ENCODE measurements at places on chromosomes 13 and 19.

- H3K27me3 ChIP-seq, result no peaks in the 10 kb centered on the region
- no peak overlapping the region for H3K27ac ChIP-seq
- no peak for DNase-seq
- no peaks in the 10 kb centered on the region for H3K36me3 ChIP-seq
Observed at GRCh38 chr13:22286338-22286737, 615.5 kb downstream of the FGF9 start.

DNA sequence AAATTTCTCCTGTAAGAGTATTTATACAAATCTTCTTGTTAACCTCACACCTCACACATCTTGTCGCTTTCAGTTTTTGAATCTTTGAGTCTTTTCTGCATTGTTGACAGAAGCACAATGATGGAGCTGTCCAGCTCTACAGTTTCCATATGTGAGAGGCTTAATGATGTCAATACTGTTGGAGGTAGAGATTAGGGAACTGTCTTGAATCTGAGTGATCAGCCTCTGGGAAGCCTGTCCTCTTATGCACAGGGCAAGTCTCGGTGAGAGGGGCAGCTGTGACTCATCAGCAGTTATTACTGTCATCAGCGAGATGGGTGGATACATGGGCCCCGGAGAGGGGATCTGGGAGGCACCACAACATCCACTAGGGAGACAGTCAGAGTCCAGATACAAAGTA is 4.6 kb upstream of the ITGBL1 start:
- no peak overlapping the region for H3K27ac ChIP-seq
- H3K27me3 ChIP-seq, result no peaks in the 10 kb centered on the region
- H3K36me3 ChIP-seq, result no peaks in the 10 kb centered on the region
- no peaks in the 10 kb centered on the region for H3K4me1 ChIP-seq
- no peak overlapping the region for H3K4me3 ChIP-seq

- H3K4me1 ChIP-seq, result no peaks in the 10 kb centered on the region
- no peaks in the 10 kb centered on the region for H3K27me3 ChIP-seq
- no peaks in the 10 kb centered on the region for H3K36me3 ChIP-seq
- no peak overlapping the region for H3K4me3 ChIP-seq
- DNase-seq, result no peak
- no peak overlapping the region for H3K27ac ChIP-seq
Observed at GRCh38 chr13:38635030-38635429, 51.8 kb upstream of the FREM2 start.

- peaks cover 81% of the 10 kb centered on the region for H3K27me3 ChIP-seq
- no peak for DNase-seq
- peaks cover 45% of the 10 kb centered on the region for H3K4me1 ChIP-seq
- H3K4me3 ChIP-seq, result no peak overlapping the region
Observed at GRCh38 chr13:112105244-112105681, 38.3 kb downstream of the SOX1 start.

GRCh38 chr13:113724780-113725315 is 34.2 kb upstream of the TMEM255B start:
- peak overlapping the region; percentile 82 for H3K27ac ChIP-seq
- DNase-seq, result no peak
- no peaks in the 10 kb centered on the region for H3K36me3 ChIP-seq
- peak overlapping the region; percentile 58 for H3K4me3 ChIP-seq

- peaks cover 64% of the 10 kb centered on the region for H3K4me1 ChIP-seq
- peak overlapping the region; percentile 54 for H3K4me3 ChIP-seq
- DNase-seq, result no peak
Observed at GRCh38 chr19:678791-679388, 2.7 kb downstream of the FSTL3 start.

DNA sequence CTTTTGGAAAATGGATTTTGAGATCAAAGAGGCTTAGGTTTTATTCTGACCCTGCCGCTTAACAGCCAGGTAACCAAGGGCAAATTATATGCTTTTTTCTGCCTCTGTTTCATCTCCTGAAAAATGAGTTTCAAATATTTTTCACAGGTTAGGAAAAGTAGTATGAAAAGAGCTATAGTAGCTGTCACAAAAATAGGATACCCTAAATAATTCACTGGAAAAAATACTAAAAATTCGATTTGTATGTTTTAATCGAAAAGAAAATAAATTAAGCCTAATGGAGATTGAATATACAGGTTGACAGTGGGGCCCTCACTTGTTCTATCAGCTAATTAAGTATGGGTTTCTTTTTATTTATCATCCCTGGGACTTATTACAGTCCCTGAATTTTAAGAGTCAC is 58.3 kb downstream of the RNF6 start:
- no peaks in the 10 kb centered on the region for H3K4me1 ChIP-seq
- H3K36me3 ChIP-seq, result no peaks in the 10 kb centered on the region
- no peak overlapping the region for H3K4me3 ChIP-seq
- H3K27ac ChIP-seq, result no peak overlapping the region
- H3K27me3 ChIP-seq, result no peaks in the 10 kb centered on the region
- no peak for DNase-seq

DNA sequence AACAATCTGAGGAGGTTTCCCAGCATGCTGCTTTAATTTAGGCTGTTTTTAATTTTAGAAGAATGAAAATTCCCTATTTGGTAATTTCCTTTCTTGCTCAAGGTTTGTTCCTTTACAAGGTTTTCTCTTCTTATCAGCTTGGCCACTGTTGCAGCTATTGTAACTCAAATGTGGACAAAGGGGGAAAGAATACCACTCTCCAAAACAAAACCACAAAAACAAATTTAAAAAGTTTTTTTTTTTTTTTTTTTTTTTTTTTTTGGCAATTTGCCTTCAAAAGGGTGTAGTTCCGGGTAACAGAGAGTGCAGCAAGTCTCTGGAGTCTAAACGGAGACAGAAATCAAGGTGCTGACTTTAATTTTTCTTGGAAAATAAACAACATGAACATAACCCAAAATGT is 306.4 kb upstream of the ARGLU1 start:
- H3K27ac ChIP-seq, result no peak overlapping the region
- no peaks in the 10 kb centered on the region for H3K27me3 ChIP-seq
- DNase-seq, result peak; percentile 26
- H3K4me3 ChIP-seq, result no peak overlapping the region
- no peaks in the 10 kb centered on the region for H3K36me3 ChIP-seq

DNA sequence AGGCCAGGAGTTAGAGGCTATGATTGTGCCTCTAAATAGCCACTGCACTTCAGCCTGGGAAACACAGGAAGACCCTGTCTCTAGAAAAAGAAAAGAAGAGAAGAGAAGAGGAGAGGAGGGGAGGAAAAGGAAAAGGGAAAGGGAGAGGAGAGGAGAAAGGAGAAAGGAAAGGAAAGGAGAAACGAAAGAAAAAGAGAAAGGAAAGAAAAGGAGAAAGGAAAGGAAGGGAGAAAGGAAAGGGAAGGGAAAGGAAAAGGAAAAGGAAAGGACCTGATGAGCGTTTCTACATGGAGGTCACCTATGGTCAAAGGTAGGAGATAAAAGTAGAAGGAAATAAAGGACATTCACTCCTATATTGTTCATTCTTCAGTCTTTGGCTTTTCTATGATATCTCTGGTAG is 109.1 kb upstream of the TRPC4 start:
- no peaks in the 10 kb centered on the region for H3K36me3 ChIP-seq
- H3K27me3 ChIP-seq, result no peaks in the 10 kb centered on the region
- no peak overlapping the region for H3K27ac ChIP-seq
- DNase-seq, result no peak

GRCh38 chr19:16217716-16218451 is 20.2 kb downstream of the AP1M1 start:
- H3K27me3 ChIP-seq, result no peaks in the 10 kb centered on the region
- peaks cover 20% of the 10 kb centered on the region for H3K4me1 ChIP-seq
- H3K27ac ChIP-seq, result no peak overlapping the region
- DNase-seq, result no peak
- H3K36me3 ChIP-seq, result peaks cover 41% of the 10 kb centered on the region

GRCh38 chr13:33287142-33287882 is 1.8 kb upstream of the STARD13 start:
- DNase-seq, result no peak
- H3K36me3 ChIP-seq, result no peaks in the 10 kb centered on the region
- no peak overlapping the region for H3K4me3 ChIP-seq
- peaks cover 5% of the 10 kb centered on the region for H3K4me1 ChIP-seq
- H3K27ac ChIP-seq, result peak overlapping the region; percentile 98

- no peaks in the 10 kb centered on the region for H3K36me3 ChIP-seq
- H3K27ac ChIP-seq, result no peak overlapping the region
- no peaks in the 10 kb centered on the region for H3K27me3 ChIP-seq
Observed at GRCh38 chr13:29721766-29722165, 126.3 kb upstream of the SLC7A1 start.

GRCh38 chr13:52975969-52976368 is 52.6 kb upstream of the OLFM4 start:
- no peaks in the 10 kb centered on the region for H3K27me3 ChIP-seq
- H3K36me3 ChIP-seq, result no peaks in the 10 kb centered on the region
- H3K4me3 ChIP-seq, result no peak overlapping the region
- H3K4me1 ChIP-seq, result peaks cover 9% of the 10 kb centered on the region
- no peak overlapping the region for H3K27ac ChIP-seq

GRCh38 chr13:46541210-46541609 is 11.8 kb upstream of the LRCH1 start:
- H3K27me3 ChIP-seq, result no peaks in the 10 kb centered on the region
- no peaks in the 10 kb centered on the region for H3K4me1 ChIP-seq
- no peak overlapping the region for H3K4me3 ChIP-seq
- H3K36me3 ChIP-seq, result no peaks in the 10 kb centered on the region

DNA sequence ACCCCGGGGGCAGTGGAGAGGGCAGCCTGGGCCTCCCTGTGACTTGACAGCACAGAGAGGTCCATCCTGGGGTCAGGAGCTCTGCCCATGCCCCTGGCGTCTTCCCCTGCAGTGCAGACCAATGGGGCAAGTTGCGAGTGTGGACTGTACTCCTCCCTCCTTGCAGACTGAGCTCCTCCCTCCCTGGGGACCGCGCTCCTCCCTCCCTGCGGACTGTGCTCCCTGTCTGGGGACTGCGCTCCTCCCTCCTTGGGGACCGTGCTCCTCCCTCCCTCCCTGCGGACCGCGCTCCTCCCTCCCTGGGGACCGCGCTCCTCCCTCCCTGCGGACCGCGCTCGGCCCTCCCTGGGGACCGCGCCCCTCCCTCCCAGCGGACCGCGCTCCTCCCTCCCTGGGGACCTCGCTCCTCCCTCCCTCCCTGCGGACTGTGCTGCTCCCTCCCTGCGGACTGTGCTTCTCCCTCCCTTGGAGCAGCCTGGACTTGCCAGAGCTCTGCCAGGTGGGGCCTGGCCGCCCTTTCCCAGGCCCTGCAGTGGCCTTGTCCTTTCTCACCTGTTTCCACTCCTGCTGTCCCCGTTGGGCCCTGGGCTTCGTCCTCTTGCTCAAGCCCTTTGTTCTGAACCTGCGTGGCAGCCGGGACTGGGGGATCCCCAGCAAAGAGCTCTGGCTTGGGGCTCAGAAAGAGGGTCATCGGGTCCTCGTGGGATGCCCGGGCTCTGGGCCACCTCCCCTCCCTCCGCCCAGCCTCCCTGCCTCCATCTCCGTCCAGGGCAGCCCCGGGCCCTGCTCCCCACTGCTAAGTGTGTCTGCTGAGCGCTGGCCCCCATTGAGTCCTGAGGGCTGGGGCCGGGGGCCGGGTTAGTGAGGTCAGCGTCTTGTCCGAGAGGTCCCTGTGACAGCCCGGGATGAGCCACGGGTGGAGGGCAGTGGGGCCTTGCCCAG is 6.8 kb downstream of the GAMT start:
- H3K27me3 ChIP-seq, result no peaks in the 10 kb centered on the region
- no peak overlapping the region for H3K4me3 ChIP-seq
- DNase-seq, result no peak
- peaks cover 14% of the 10 kb centered on the region for H3K4me1 ChIP-seq
- H3K27ac ChIP-seq, result no peak overlapping the region
- peaks cover 100% of the 10 kb centered on the region for H3K36me3 ChIP-seq

DNA sequence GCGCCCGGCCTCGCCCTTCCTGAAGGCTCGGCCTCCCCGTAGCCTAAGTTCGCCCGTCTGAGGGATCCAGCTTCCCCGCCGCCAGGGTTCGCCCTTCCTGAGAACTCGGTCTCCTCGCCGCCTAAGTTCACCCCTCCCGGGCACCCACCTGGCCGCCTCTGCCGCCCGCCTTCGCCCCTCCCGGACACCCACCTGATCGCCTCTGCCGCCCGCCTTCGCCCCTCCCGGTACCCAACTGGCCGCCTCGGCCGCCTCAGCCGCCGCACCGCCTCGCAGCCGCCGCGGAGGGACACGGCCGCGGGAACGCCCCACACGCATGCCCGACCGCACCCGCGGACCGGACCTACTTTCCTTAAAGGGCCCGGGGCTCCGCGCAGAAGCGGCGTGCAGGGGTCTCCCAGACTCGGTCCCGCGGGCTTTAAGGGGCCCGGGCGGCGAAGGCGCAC is at the start of gene MOB3A:
Gene MOB3A (minus strand): TSS at position 293 of the 446 bp plus-strand sequence. CDS start 17,766 bp downstream, outside the sequence.
- peak within 1 kb of the TSS; percentile 64 for H3K4me3 ChIP-seq
- no peak for DNase-seq
- H3K4me1 ChIP-seq, result peaks cover 57% of the 10 kb centered on the region
- H3K36me3 ChIP-seq, result peaks cover 62% of the 10 kb centered on the region

- H3K27ac ChIP-seq, result no peak overlapping the region
- peaks cover 30% of the 10 kb centered on the region for H3K36me3 ChIP-seq
- no peaks in the 10 kb centered on the region for H3K27me3 ChIP-seq
Observed at GRCh38 chr19:33473653-33474305, 47.8 kb downstream of the PEPD start.

- no peaks in the 10 kb centered on the region for H3K27me3 ChIP-seq
- no peak overlapping the region for H3K27ac ChIP-seq
- no peaks in the 10 kb centered on the region for H3K4me1 ChIP-seq
- DNase-seq, result no peak
- no peak overlapping the region for H3K4me3 ChIP-seq
- no peaks in the 10 kb centered on the region for H3K36me3 ChIP-seq
Observed at GRCh38 chr13:83798731-83799130, 83.5 kb downstream of the SLITRK1 start.

DNA sequence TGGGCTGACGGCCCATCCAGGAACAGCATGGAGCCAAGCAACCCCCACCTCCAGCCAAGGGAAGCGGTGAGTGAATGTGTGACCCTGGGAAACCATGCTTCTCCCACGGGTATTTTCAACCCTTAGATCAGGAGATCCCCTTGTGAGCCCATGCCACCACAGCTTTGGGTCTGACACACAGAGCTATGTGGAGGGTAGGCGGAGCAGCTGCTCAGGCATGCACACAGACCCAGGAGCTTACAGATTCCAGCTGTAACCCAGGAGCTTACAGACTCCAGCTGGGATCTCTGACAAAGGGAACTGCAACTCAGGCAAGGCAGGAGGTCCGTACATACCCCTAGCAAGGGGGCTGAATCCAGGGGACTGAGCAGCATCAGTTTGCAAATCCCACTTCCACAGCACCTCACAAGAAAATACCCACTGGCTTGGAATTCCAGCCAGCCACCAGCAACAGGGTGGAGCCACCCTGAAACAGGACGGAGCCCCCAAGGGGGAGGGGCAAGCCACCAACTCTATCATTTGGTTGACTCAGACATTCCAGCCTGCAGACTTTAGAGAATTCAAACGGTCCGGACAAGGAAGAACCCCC is 40.8 kb upstream of the RFXAP start:
- H3K36me3 ChIP-seq, result no peaks in the 10 kb centered on the region
- H3K4me3 ChIP-seq, result no peak overlapping the region
- H3K27me3 ChIP-seq, result no peaks in the 10 kb centered on the region
- DNase-seq, result no peak
- no peaks in the 10 kb centered on the region for H3K4me1 ChIP-seq
